ENCODE measurements at places on chromosomes 1 and 21.

GRCh38 chr1:19154876-19155275 is 55.2 kb downstream of the UBR4 start:
- no peak for DNase-seq

GRCh38 chr1:91596474-91596873 is 95.8 kb downstream of the CDC7 start:
- DNase-seq: no peak

DNA sequence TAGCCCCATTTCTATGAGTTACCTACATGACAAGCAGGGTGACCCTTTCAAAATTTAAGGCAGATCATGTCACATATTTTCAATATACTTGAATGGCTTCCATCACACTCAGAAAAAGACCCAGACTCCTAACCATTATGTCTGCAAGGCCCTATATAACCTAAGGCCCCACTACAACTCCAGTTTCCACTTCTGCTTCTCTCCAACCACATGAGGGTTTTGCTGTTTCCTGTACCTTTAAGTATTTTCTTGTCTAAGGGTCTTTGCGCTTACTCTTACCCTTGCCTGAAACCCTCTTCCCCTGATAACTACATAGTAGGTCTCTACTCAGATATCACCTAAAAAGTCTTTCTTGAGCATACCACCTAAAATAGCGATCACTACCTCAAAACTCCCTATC is 46.1 kb downstream of the SGIP1 start:
- no peak for DNase-seq

GRCh38 chr21:24826822-24827221 is 780.5 kb downstream of the MRPL39 start:
- DNase-seq: no peak

DNA sequence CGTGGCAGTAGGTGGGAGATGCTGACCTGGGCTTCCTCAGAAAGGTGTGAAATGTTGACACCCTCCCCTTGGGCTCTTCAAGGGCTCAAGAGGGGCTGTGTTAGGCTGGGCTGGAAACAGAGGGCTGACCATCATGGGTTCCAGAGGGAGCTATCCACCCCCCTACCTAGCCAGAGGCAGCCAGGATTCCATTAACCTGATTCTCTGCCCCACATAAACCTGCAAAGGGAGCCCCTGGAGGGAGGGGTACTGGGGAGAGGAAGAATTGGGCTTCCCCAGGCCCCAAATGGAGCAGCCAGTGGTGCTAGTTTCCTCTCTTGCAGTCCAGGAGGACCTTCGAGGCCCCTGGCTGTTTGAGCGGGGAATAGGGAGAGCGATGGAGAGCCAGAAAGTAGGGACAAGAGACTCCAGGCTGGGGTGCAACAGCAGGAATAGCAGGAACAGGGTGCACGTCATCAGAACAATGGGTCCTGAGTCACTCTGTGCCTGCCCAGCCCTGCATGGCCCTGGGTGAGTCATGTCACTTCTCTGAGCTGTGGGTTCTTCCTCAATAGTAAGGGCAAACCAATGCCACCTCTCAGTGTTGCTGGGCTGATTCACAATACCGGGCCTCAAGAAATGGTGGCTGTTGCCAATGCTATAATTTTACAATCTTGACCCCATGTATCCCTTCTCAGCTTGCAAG is 121.2 kb downstream of the EPHB2 start:
- peak; percentile 75 for DNase-seq

GRCh38 chr1:71377886-71378285 is 297.1 kb upstream of the ZRANB2 start:
- no peak for DNase-seq

- DNase-seq: no peak
These were observed 669.8 kb upstream of the B3GALT2 start for GRCh38 chr1:193856261-193856660.

DNA sequence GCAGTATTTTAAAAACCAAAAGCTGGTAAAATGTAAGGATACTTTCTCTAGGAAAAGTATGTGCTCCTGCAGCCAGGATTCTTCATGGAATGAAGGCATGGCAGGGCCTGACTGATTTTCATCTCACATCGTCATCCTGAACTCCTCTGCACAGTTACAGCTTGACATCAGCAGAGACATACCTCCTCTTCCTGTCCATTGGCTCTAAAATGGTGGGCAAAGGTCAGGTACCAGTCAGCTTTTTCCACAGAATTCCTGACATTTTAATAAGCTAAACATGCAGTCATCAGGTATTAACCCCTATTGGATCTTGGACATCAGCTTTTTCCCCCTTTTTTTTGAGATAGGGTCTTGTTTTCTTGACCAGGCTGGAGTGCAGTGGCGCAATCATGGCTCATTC is 5.8 kb downstream of the PCNT start:
- DNase-seq: no peak

DNA sequence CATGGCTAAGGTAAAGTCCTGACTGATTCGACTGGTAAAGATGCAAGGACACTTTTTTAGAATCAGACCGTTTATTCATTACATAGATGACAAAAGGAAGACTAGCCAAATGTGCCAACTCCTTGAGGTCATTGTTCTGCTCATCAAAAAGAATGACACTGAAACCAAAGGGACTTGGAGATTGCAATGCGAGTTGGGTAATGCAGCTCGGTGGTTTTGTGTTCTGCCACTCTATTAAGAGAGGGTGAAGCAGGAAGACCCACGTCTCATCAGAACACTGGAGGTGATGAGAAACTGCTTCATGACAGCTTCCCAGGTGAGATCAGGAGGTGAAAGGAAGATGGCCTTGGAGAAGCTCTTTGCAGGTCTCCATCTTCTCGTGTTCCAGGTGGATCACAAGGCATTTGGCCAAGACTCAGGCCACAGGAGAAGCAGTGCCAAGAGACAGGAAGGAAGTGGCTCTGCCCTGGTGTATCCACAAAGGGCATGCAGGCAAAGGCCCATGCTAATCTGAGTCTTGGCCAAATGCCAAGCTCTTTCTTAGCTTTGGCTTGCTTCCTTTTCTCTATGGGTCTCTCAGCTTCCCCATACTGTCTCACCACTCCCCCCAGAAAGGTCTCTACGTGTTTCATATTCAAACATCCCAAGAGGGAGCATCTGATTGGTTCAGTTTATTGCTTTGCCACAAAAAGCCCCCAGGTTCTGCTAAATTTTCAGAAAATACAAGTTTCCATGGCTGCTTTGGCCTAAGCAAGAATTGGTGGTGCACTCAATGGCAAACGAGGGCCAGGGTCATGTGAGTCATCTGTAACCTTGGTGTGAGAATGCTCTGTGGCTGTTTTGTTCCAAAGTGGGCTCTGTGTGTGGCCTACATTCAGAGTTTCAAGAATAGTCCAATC is 5.7 kb upstream of the CCT8 start:
- DNase-seq: no peak

DNA sequence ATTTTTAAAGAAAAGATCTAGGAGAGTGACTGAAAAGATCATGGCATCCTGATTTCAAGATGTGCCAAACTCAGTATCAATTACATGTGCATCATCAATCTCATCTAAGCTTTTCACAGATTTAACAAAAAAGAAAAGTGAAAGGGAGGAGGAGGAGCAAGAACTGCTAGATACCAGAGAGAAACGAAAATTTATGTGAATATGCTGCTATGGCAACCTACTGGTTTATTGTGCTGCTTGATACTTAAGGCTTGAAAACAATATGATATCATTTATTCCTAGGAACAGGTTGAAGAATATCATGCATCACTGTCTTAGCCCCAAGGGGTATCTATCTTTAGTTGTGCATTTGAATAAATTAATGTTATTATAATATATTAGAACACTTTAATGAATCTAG is 518.5 kb upstream of the ZRANB2 start:
- DNase-seq: no peak

DNA sequence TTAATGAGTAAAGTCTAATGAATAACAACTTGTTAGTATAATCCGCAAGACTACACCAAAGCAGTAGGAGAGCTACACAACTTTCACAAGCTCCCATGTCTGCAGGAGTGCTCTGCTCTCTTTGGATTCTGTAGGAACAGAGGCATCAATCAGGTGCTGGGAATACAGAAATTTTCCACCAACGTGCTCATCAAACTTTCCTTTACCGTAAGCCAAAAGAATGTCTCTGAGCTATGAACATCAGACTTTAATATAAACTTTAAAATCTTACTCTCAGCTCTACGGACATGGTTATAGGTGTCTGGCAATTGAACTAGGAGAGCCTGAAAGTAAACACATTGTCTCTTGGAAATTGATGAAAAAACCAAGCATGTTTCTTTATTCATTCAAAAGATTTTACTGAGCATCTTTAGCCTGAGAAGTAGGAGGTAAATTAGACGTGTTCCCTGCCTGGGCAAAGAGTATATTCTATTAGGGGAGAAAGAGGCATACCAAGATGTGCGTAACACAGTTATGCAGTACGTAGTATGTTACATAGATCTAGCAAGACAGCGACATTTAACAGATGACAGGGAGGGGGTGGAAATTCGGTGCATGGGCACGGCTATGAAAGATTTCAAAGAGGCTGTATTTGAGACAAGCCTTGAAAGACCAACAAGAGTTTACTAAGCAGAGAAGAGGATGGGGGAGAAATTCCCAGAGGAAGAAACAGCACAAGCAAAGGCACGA is 85.2 kb downstream of the TM2D1 start:
- no peak for DNase-seq

Measured in fibroblast of gingiva (primary cell).